T-helper 22 cell (primary cell): ENCODE measurements at places on chromosomes 6 and 20.

DNA sequence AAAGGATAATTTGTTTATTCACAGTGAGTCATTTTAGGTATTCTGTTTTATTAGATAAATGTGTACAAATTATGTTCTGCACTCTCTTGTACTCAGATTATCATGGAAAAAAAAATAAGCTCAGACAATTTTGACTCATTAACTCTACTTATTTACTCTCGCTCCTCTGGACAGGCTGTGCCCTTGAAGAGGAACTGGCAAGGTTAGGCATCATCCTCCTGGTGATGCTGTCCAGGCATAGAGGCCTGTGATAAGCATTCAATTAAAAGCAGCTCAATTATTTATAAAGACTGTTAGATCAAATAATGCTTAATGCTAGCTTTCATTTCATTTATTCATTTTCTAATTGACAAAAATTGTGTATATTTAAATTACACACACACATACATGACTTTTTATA lies 518.5 kb downstream of the TENT5A start:
- no peak for DNase-seq

- DNase-seq, result no peak
Measured at GRCh38 chr6:100202417-100203194, 208.6 kb upstream of the MCHR2 start.

DNA sequence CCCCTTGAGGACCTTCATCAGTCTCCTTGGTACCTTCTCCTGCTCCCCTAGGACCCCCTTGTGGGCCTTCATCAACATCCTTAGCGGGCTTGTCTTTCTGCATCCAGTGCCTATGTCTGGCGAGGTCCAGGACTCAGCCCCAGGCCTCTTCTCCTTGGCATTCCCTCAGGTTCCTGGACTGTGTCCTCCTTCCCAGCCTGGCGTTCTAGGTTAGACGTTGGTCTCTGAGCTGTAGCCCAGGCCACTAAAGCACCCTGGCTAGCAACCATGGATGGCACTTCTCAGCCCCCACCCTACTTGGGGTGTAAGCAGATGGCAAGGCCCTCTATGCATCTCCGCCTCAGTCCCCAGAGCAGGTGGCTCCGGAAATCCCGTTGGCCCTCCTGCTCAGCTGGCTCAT lies 51.5 kb upstream of the NNAT start:
- DNase-seq, result no peak

DNA sequence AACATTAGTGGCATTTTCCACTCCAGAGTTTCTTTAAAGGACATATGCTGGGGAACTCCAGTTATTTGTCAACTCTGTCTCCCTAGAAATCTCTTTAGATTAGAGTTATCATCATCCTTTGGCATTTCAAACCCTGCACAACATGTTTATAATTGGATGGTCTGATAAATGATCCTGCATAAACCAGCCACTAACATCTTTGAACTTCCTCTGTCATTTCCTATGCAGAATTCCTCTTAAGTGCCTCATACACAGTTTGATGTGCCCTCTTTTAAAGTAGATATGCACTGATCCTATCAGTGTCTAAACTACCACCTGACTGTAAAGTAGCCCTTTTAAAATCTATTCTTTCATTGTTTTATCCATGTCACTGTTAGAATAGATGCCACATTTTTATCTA lies 306.3 kb upstream of the IRAK1BP1 start:
- no peak for DNase-seq

DNA sequence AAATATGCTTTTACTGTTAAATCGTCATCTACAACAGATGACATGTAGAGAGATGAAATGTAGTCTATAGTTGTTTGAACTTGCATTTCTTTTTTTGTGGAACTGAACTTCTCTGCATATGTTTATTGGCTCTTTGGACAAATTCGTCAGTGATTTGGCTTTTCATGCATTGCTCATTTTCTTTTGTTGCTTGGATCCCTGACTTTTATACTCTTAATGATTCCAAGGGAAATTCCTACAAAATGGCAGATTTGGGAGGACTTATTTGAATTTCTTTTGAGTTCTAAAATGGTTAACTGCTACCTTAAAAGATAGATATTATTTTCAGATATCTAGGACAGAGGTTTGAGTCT lies 65.4 kb downstream of the UTRN start:
- DNase-seq, result no peak

GRCh38 chr6:151359486-151359885 lies 31.9 kb downstream of the ZBTB2 start:
- DNase-seq, result no peak

- DNase-seq, result no peak
Measured at GRCh38 chr20:8764344-8764962, 304.4 kb upstream of the PLCB4 start.

DNA sequence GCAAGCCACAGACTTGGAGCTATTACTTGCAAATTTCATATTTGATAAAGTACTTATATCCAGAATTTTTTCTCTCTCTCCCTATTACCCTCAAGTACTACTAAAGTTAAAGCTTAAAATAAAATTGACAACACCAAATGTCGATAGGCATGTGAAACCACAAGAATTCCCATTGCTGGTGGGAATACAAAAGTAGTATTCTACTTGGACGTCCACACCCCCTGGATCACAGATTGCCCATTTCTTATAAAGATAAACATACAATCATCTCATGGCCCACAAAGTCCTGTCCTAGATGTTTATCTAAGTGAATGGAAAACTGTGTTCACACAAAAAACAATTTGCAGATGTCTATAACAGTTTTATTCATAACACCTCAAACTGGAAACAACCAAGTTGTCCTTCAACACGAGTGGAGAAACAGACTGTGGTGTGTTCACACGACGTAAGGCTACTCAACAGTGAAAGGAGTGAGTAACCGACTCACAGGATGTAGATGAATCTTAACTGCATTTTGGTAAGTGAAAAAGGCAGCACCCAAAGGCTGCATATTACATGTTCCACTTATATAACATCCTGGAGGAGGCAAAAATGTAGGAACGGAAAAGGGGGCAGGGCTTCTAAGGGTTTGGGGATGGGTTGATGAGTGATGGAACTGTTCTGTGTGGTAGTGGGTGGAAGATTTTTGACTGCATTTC lies 297.4 kb downstream of the THBS2 start:
- DNase-seq, result no peak

DNA sequence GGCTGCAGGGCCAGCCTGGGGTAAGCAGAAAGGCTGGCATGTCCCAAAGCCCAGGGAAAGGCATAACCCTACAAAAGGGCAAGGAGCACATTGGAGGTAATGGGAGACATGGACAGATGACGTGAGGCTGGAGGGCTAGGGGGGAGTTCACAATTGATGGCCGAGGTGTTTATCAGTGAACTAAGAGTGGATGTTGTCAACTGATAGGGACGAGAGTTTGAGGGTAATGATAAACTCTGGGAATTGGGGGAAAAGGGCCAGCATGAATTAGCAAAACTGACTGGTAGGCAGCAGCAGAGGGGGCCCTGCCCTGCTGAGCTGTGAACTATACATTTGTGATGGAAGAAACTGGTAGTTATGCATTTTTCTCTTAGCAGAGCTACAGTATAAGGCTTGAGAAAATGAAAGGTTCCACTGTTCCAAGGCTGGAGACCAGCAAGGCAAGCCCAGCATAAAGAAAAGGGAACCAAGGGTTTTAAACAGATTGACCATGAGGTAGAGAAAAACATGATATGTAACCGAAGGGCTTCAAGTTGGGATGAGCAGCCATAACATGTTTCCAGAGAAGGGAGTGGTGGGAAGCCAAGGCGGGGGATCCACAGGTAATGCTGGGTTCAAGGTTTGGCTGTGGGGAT lies 98.1 kb upstream of the MLN start:
- DNase-seq, result no peak

- no peak for DNase-seq
Measured at GRCh38 chr6:79810871-79811270, 136.5 kb downstream of the ELOVL4 start.

- DNase-seq, result no peak
Measured at GRCh38 chr6:88013015-88013414, 34.6 kb upstream of the SPACA1 start.
